ENCODE measurements at places on chromosomes 1 and 21.

DNA sequence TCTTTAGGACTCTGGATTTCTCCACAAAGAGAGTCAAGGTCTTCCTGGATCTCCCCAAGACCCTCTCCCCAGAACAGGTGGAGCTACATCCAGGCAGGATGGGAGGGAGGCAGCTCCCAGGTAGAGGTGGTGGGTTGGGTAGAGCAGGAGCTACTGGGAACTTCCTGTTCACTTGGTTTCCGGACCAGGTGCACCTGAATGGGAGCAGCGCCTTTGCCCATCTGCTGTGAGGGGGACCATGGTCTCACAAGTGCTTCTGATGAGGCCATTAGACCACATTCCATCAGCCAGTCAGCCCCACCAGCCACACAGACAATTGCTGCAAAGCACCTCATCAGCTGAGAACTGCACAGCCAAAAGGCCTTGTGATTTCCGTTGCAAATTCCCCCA, 188.8 kb downstream of the MATN1 start:
- DNase-seq = no peak

- DNase-seq = no peak
Measured at GRCh38 chr21:37766129-37766528, 150.1 kb downstream of the KCNJ6 start.

- DNase-seq = no peak
Measured at GRCh38 chr1:152577168-152577567, 3.1 kb downstream of the LCE3D start.

DNA sequence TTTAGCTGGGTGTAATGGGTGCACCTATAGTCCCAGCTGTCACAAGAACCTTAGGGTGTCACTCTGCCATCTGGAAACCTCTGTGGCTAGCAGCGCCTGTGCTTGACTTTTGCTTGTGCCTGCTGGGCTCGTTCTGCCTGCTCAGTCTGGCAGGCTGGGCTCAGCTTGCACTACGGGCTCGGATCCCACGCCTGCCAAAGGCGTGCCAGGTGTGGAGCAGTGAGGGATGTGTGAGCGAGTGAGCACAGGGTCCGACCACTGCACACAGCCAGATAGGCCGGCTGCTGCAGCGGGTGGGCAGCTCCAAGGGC, 2.8 kb upstream of the LSM10 start:
- no peak for DNase-seq

- no peak for DNase-seq
Measured at GRCh38 chr1:86288586-86289147, 107.5 kb downstream of the ODF2L start.

DNA sequence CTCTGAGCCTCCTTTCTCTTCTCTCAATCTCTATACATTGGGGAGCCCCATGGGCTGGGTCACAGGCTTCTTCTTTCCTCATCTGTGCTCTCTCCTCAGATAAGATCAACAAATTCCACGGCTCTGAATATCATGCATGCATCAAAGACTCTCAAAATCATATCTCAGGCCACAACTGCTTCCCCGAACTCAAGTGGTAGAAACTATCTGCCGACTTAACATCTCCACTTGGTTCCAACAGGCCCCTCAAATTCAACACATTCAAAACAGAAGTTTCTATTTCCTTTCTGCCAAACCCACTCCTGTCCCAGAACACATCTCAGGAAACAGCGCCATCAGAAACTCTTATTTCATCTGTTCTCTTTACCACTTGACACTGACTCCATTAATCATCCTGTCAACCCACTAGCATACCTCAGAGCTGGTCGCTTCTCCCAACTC, 16.7 kb downstream of the DDX59 start:
- DNase-seq = no peak

- DNase-seq = no peak
Measured at GRCh38 chr1:9399510-9400424, 107.1 kb downstream of the SPSB1 start.

- peak; percentile 87 for DNase-seq
Measured at GRCh38 chr1:35718492-35719336, at the start of gene C1orf216. Gene C1orf216 (minus strand): TSS chr1:35718884. CDS start chr1:35716321, 2,563 bp downstream.

- DNase-seq = no peak
Measured at GRCh38 chr1:156065212-156065611, 4.3 kb downstream of the RAB25 start.

DNA sequence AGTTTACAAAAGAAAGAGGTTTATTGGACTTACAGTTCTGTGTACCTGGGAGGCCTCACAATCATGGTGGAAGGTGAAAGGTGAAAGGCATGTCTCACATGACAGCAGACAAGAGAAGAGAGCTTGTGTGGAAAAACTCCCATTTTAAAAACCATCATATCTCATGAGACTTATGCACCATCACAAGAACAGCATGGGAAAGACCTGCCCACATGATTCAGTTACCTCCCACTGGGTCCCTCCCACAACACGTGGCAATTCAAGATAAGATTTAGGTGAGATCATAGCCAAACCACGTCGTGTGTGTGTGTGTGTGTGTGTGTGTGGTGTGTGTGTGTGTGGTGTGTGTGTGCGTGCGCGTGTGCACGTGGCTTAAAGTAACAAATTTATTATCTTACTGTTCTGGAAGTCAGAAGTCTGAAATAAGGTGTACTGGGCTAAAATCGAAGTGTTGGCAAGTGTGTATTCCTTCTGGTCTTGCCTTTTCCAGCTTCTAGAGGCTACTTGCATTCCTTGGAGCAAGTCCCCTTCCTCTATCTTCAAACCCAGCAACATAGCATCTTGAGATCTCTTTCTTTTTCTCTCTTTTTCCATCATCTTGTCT, 48.1 kb upstream of the MPC2 start:
- no peak for DNase-seq

- no peak for DNase-seq
Measured at GRCh38 chr1:1597275-1597930, 2.5 kb downstream of the FNDC10 start.

GRCh38 chr21:19490481-19490880, 1086.9 kb upstream of the TMPRSS15 start:
- DNase-seq = no peak

DNA sequence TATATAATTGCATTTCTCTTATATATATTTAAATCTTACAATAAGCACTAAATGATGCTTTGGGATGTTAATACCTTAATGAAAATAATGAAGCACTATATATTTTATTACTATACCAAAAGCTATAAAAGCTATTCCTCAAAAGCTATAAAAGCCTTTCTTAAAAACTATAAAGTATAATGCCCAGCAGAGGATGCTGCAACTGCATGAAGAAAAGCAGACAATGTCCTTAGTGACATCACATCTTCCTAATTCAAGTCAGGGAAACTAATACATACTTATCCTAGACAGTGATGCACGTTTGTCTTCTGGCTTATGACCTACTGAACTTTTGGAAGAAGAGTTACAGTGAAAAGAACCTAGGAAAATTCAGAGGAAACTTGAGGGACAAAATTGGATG, 13.6 kb upstream of the C1orf185 start:
- DNase-seq = peak; percentile 8

- no peak for DNase-seq
Measured at GRCh38 chr1:202901555-202901954, 12.6 kb upstream of the RABIF start.

GRCh38 chr21:15742694-15743093, 12.9 kb downstream of the USP25 start:
- no peak for DNase-seq

DNA sequence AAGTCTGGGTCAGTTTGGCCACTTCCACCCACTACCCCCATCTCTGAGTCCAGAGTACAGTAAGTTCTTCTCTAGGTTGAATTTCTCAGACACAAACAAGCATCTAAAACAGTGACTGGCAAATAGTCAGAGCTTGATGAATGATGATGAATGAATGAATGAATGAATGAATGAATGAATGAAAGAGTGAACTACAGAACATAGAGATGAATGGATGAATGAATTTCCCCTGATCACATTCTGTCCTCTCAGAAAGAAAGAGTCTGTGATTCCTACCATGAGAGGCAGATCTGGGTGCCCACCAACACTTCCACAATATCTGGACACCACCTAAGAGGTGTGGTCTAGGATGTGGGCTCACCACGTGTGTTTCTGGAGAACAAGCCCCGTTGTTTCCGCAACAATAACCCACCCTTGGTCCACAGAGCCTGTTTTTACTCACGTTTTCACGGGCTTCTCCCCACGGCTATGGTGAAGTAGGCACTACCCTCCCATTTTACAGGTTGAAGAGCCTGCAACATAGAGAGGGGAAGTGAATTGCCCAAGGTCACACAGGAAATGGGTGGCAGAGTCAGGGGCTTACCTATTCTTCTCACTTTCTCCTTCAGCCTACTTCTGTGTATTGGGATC, 40.2 kb upstream of the IFFO2 start:
- DNase-seq = no peak

GRCh38 chr1:145871994-145872924, 13.4 kb upstream of the PIAS3 start:
- peak; percentile 63 for DNase-seq

DNA sequence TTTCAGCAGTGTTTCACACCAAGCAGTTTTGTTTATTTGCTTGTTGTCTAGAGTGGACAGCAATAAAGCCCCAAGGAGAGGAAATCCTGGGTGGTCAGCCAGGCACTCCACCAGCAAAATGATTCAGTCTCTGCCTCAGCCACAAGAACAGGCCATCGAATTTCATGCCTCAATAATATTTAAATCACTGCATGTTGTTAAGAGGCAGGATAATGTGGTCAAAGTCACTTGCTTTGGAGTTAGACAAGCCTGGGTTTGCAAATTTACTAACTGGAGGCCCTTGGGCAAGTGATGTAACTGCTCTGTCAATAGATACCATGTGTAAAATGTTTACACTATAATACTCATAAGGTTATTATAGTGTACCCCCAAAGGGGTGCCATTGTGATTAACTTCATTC, 349.6 kb downstream of the LMO4 start:
- DNase-seq = no peak

- DNase-seq = no peak
Measured at GRCh38 chr1:237038211-237038610, 3.8 kb upstream of the RYR2 start.

DNA sequence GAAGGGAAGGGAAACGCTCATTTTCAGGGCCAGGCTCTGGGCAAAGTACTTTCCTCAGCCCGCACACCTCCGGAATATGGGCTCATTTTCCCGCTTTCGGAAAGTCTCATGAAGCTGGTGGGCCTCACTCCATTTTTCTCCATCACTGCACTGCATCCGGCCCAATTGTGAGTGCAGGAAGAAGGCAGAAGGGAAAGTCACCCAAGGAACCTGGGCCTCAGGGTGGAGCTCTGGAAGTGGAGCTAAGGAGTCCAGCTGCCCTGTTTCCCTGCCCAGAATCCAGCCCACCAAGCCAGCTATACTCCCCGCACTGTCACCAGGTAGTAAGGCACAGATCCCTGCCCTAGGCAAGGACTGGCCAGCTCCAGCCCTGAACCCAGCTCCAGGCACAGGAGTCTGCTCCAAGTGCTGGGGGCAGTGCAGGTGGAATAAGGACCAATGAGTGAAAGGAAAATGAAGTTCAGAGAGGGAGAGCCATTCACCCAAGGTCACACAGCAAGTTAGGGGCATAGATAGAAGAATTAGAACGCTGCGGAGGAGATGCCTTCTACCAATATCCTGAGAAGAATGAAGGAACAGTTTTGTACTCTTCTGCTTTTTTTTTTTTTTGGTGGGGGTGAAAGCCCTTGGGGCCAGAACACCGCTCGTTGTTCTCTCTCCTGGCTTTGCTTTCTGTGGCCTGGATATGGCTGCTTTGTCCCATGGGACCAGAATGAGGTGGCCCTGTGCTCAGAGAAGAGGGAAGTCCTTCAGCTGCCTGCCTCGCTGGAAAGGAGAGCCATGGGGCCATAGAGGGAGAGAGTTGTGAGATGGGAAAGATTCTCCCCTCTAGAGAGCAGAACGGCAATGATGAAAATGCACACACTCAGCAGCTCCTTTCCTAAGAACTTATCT, 10.0 kb downstream of the LRP8 start:
- DNase-seq = no peak

DNA sequence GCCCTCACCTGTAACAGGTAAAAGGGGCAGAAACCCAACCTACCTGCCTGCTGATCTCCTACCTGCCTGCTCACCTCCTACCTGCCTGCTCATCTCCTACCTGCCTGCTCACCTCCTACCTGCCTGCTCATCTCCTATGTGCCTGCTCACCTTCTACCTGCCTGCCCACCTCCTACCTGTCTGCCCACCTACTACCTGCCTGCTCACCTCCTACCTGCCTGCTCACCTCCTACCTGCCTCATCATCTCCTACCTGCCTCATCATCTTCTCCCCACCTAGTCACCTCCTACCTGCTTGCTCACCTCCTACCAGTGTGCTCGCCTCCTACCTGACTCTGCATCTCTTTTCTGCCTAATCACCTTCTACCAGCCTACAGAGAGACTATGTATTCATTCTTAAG, 452.9 kb downstream of the MATN1 start:
- no peak for DNase-seq

DNA sequence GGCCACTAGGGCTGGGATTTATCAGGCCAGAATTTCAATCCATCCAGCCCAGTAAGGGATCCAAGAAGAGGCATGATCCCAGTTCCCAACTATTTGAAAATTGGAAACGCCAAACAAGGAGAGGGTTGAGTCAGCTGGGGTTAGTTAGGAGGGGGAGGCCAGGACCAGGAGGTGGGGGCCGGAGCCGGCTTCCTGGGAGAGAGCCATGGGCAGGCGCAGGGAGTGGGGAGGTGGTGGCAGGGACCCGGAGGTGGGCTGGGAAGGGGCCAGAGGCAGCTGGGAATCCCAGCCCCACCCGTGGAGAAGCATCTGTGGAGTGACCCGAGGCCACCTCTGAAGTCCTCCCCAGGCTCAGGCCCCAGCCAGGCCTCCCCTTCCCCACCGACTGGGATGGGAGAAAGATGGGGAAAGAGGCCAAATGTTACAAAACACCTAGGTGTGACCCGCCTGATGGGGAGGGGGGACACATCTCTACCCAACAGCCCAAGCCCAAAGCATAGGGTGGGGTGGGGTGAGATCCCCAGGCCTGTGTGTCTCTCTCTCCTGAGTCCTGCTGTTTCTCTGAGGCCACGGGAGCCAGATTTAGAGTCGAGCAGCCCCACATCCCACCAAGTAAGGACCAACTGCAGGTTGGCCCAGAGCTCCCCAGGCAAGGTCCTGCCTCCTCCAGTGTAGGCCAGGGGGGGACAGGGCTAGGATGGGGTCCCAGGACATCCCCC, 10.1 kb downstream of the HSPG2 start:
- DNase-seq = peak; percentile 83
